HS-27A (cell line): ENCODE measurements at places on chromosomes 12 and 14.

- DNase-seq = no peak
Observed at GRCh38 chr14:104694991-104695659, 5.7 kb downstream of the INF2 start.

- no peak for DNase-seq
Observed at GRCh38 chr14:104895786-104896661, 28.7 kb upstream of the PLD4 start.

GRCh38 chr14:99772371-99773283, 20.6 kb upstream of the EML1 start:
- DNase-seq = no peak

GRCh38 chr14:72740966-72741825, 152.7 kb downstream of the DPF3 start:
- no peak for DNase-seq

DNA sequence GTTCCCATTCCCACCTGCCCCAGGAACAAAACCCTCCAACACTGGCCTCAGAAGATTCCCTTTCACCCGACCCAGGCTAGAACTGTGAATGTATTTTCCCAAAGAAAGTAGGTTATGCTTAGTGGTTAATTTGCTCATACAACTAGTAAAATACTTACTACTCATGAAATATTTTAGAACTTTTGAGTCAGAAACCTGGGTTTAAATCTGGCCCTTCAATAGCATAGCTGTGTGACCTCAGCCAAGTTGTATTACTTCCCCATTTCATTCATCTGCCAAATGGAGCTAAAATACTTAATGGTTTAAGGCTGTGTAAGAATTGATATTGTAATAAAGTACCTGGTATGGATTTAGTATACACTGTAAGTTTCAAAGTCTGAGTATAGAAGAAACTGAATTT, 69.1 kb upstream of the DNM1L start:
- no peak for DNase-seq

- DNase-seq = no peak
Observed at GRCh38 chr12:1530592-1531152, 63.7 kb downstream of the FBXL14 start.

DNA sequence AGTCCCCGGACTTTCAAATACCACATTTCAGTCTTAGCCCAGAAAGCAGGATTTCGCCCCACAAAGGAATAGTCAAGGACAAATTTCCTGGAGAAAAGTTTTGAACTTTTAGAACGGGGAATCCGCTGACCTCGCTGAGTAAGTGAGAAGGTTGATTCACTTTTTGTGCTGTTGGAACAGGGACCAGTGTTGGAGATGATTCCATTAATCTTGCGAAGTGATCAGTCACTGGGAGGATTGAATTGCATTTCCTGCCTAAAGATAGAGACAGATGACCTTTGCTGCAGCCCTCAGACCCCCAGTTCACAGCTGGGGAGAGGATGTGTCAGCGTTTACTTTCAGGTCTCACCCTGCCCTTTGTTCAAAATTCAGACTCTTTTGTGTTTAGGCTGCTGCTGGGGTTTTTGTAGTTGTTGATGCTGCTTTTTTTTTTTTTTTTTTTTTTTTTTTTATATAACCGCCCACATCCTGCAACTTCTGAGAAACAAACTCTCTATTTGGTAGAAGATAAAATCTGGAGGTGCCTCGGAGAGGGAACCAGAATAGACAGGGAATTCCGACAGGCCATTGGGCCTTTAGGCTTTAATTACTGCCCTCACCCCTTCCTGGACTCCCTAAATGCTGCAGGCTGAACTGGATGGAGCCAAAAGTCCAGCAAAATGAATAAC, 9.8 kb upstream of the KDM2B start:
- no peak for DNase-seq

DNA sequence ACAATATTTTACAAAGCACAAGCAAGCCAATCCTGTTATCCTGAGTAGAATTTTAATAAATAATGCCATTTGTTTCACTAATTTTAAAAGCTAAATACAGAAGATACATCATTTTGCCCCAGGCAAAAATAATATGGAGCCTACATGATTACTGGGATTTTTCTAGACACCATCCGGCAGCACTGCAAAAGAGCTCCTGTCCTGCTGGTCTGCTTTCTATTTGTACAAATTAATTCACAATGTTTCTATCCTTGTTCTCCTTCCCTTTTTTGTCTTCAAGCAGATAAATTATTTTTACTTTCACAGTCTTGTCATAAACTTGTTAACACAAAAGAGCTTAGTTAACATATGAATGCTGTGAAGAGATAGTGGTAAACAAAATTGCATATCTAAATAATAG, 4.6 kb downstream of the SIX1 start:
- no peak for DNase-seq

GRCh38 chr12:96084624-96085023, 49.2 kb upstream of the LTA4H start:
- no peak for DNase-seq

- DNase-seq = no peak
Observed at GRCh38 chr12:527241-527640, 67.5 kb downstream of the B4GALNT3 start.

DNA sequence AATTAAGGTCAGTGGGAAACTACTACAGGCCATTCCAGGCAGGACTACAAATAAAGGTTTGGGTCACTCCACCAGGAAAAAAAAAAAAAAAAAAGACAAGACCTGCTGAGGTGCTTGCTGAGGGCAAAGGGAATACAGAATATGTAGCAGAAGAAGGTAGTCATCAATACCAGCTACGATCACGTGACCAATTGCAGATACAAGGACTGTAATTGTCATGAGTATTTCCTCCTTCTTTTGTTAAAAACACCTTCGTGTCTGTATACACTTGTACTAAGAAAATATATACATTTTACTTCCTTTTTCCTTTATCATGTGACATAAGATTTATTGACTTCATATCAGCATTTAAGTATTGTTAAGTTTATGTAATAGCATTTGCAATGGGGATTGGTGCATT, 19.2 kb downstream of the GYS2 start:
- no peak for DNase-seq

GRCh38 chr14:59240356-59240755, 51.9 kb downstream of the DAAM1 start:
- no peak for DNase-seq

DNA sequence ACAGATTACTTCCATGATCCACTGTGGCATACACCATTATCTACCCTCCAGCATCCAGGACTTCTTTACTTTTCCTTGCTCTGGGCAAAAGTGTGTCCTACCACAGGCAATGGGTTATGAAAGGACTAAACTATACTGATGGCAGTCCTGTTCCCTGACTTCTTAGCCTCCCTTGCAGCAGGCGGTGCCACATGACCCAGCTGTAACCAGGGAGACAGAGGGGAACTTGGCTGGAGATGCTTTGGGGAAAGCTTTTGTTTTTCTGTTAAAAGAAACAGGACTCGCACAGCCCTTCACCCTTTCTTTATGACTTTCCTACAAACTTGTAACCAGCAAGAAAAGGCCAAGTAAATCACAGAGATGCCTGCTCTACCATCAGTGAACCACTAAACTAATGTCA, 394.4 kb downstream of the PCNX1 start:
- no peak for DNase-seq

DNA sequence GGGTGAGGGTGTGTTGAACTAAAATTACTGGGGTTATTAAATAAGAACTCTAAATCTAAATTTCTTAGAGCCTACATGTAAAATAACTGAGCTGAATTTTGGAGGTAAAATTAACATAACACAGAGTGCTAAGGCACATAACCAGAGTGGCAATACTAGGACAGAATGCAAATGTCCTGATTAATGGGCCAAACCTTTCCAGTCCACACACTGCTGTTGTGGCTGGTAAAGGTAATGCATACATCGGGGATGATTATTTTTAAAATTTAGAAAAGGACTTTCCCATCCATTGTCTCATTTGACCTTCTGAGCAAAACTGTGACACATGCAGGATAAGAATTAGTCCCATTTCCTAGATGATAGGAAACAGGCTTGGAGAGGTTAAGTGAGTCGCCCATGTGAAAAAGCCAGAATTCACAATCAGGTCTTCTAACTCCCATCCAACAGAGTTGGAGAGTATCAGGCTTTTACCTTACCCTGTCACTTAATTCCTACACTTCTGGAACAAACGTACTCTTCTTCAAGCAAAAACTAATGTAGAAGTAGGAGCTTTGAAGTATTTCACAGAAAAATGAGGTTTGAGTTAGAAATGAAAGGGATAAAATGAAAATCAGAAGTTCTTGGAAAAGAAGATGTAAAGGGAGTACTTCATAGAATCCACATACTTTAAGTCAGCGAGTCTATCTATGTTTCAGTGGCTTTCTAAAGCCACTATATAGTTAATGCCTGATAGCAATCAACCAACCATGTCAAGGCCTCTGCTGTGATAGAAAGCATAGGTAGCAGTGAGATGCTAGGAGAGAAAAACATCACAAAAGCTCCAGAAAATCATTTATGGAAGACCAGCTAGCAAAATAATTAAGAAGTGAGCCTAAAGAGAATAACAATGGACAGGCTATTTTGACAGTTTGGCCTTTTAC, 334.9 kb upstream of the DIO2 start:
- DNase-seq = no peak

GRCh38 chr14:55277972-55278740, 6.9 kb downstream of the FBXO34 start:
- DNase-seq = no peak

DNA sequence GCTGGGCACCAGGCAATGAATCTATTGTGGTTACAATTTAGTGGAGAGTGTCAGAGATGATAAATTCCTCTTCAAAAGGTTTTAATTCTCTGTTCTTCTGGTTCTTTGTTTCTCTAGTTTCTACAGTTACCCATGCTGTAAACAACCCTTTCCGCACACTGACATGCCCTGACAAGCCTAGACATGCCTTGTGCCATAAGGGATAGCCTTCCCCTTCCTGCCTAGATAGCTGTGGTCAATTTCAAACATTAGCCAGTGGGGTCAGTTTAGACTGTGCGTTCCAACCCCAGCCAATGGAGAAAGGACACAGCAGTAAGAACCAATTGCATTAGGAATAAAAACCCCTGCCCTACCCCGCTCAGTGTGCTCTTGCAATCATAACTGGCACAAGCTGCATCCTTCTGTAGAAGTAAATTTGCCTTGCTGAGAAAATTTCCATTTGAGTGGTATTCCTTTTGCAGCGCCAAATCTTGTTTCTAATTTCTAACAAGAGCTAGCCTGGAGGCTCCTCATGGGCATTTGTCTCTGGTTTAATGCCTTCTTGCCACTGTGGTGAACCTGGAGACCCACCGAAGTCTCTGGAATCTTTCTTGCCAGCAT, 6.4 kb downstream of the EDDM3A start:
- no peak for DNase-seq

- no peak for DNase-seq
Observed at GRCh38 chr14:56124327-56124726, 6.1 kb downstream of the PELI2 start.

DNA sequence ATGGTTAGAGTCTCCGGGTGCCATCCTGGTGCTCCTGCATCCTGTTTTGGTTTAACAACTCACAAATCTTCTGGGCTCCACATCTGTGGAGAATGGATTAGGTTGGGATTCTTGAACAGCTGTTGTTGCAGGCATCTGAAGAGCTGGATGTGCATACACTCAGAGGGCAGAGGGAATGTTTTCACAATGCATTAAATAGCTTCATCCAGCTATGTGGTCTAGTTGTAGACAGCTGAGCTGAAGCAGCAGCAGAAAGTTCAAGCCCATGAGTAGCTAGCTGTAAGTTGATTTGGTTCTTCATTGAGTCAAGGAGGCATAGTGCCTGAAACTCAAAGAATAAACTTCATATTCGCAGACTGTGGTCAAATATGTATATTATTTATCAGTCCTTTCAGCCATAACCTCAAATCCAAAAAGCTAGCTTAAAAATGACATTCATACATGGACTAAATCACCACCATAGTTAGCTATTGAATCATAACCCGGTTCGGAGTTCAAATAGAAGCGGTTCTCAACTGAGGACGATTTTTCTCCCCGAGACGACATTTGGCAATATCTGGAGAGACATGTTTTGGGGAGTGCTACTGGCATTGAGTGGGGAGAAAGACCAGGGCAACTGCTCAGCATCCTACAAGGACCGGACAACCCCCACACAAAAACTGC, 858 bp upstream of the ANKRD13A start:
- no peak for DNase-seq

GRCh38 chr14:99807413-99808153, 14.4 kb downstream of the EML1 start:
- no peak for DNase-seq

- DNase-seq = no peak
Observed at GRCh38 chr12:115983226-115983798, 294.2 kb downstream of the MED13L start.

DNA sequence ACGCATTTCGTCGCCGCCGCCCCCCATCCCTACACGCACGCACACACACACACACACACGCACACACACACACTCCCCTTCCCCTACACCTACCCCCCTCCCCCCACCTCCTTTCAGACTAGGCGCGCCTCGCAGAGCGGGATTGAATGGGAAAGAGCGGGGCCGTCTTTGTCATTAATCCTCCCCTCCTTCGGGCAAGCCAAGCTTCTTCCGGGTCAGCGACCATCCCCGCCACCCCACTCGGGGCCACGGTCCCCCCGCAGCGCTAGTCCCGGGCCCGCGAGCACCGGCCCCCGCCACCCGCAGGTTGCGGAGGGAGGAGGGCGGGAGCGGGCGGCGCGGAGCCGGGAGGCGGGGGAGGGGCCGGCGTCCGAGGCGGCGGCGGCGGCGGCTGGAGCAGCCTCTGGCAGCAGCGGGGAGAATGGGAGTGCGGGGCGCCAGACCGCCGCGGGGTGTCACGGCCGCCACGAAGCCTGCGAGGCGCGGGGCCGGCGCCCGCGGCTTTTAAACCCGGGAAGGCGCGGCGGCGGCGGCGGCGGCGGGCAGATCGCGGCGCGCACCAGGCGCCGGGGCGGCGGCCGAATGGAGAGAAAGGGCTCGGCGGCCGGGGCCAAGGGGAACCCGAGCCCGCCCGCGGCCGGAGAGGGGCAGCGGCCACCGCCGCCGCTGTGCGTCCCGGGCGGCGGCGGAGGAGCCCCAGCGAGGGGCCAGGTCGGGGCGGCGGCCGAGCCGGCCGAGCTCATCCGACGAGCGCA, at the start of gene TTC9:
TTC9 (plus strand) TSS at position 369 of the 755 bp plus-strand sequence; CDS start at position 583, 214 bp downstream.
- DNase-seq = no peak

DNA sequence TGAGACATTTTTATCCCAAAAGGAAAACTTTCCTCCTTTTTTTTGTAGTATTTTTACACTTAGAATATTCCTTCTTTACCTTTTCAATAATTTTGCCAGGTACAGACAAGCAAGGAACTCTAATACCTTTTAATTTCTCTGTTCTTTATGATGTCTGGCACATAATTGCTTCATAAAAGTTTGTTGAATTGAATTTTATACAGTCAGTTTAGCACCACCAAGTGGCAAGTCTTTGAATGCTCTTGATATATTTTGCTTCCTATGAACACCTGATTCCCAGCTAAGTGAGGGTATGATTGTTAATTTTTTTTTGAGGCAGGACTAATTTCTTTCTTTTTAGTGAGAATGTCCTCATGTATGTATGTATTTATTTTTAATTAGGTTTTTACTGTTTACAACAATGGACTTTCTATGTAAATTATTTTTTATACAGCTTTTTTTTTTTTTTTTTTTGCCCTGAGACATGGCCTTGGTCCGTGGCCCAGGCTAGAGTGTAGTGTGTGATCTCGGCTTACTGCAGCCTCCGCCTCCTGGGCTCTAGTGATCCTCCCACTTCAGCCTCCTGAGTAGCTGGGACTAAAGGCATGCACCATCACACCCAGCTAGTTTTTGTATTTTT, 6.9 kb downstream of the TBC1D15 start:
- no peak for DNase-seq

GRCh38 chr14:68153275-68153674, 333.7 kb downstream of the RAD51B start:
- DNase-seq = no peak
